ENCODE measurements at places on chromosomes 6 and 20.

- DNase-seq, result no peak
Observed at GRCh38 chr6:82720992-82721391, 344.6 kb downstream of the UBE3D start.

GRCh38 chr20:43159994-43160393, 29.7 kb downstream of the PTPRT start:
- DNase-seq, result no peak

GRCh38 chr6:101711518-101711917, 318.0 kb downstream of the GRIK2 start:
- no peak for DNase-seq

GRCh38 chr20:56121850-56122249, 116.5 kb upstream of the CBLN4 start:
- DNase-seq, result no peak

- no peak for DNase-seq
Observed at GRCh38 chr6:80331974-80332373, 225.5 kb downstream of the BCKDHB start.

DNA sequence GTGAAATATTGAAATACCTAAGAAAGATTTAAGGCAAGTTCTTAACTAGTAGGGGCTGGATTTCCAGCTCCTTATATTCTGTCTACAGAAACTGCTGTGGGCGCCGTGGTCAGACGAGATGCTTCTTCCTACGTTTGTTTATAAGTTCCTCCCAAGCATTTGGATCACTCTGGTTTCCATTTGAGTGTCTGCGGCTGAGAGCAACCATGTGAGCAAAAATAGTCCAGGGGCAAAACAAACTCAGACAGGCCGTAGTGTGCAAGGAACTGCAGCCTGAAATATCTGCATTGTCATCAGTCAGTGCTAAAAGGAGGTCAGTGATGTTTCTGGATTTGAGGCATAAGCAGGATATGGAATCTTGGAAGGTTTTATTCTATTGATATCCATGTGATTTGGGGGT, 485.9 kb upstream of the JAG1 start:
- no peak for DNase-seq

DNA sequence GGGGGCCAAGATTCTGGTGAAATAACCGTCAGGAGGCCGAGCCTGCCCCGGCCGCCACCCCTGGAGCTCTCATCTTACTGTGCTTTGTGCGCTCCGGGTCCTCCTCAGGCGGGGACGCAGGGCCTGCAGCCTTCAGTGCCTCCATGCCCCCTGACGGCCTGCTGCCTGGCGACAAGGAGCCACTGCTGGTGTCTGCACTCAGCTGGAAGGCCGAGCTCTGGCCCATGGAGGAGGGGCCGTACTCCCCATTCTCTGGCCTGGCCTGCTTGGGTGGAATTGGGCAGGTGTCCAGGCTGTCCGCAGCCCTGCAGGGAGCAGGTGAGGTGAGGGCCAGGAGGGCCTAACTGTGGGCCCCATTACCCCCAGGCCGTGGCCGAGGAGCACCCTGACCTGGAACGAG, 5.3 kb downstream of the ZNF512B start:
- DNase-seq, result no peak

GRCh38 chr6:82712826-82713225, 349.2 kb downstream of the TPBG start:
- peak; percentile 19 for DNase-seq

DNA sequence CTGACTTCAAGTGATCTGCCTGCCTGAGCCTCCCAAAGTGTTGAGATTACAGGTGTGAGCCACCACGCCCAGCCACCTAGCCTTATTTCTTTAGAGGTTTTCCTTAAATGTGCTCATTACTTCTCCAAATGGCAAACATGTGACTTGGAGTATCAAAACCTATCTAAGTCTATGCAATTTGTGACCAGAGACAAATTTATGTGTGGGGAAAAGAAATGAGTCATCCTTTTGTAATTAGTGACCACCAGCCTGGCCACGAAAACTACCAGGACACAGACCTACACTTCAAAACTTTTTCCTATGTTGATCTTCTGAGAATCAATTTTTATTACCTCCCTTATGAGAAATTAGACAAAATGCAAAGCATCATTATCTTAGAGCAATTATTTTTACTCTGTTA, 64.6 kb upstream of the OGFRL1 start:
- no peak for DNase-seq

DNA sequence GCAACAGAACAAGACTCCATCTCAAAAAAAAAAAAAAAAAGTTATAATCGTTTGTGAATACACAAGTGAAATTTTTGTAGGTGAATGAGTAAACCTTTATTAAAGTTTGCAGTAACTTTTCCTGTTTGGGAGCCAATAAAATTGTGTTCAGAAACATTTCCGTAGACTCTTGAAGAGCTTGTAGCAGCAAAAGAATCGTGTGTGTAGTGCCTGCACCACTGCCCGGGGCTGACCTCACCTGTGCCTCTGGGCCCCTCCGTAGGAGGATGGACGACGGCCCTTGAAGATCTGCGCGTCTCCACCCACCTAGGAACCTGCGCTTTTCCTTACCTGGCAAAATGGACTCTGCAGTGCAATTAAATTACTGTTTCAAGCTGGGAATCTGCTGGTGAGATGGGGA, 366.0 kb downstream of the THBS2 start:
- DNase-seq, result no peak

DNA sequence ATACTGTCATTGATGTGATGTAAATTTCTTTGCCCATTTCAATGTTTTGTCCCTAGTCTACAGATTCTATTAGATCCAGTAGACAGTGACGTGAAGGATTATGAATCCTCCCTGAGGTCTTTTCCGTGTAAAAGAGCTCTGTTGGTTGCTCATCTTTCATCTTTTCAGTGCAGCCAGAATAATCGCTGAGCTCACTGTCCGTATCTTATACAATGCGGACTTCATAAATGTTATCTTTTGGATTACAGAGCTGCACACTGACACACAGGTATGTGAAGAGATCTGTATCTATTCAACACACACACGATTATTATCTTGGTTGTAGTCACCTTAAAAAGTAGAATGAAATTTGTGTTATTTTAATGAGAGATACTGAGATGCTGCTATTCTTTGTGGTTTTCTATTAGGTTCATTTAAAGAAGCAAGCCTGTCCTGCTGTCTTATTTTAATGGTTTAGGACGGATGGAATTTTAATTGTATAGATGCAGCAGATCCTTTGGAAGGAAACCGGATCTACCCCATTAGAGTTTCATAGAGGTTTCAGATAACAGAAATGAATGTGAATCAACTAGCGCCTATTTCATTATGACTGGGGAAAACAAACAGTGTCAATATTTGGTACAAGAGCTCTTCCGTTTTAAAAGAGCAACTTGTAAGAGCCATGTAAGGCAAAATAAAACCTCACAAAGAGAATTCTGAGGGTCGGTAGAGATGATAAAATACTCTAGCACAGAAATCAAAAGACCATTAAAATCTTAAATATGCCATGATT, 79.4 kb downstream of the BMP6 start:
- DNase-seq, result no peak

DNA sequence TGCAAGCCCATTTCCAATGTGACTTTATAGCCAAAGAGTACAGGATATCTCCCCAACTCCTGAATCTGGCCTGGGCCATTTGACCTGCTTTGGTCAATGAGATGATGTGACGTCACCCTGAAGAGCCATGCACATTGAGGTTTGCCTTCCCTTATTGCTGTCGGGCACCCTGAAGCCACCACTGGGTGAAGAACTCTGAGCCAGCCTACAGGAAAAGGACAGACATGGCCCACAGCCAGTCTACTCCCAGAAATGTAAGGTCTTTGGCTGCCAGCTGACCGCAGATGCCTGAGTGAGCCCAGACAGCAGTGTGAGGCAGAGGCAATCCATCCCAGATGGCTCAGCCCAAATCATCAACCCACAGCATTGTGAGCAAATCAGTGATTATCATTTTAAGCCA, 3.7 kb upstream of the SYNDIG1 start:
- DNase-seq, result no peak

- no peak for DNase-seq
Observed at GRCh38 chr6:46651006-46651405, 1.6 kb downstream of the CYP39A1 start.

GRCh38 chr6:12654514-12654913, 62.1 kb upstream of the PHACTR1 start:
- DNase-seq, result no peak

- no peak for DNase-seq
Observed at GRCh38 chr6:24233813-24234442, 107.9 kb downstream of the NRSN1 start.

- peak; percentile 38 for DNase-seq
Observed at GRCh38 chr6:3748208-3749066, 3.1 kb downstream of the PXDC1 start.

DNA sequence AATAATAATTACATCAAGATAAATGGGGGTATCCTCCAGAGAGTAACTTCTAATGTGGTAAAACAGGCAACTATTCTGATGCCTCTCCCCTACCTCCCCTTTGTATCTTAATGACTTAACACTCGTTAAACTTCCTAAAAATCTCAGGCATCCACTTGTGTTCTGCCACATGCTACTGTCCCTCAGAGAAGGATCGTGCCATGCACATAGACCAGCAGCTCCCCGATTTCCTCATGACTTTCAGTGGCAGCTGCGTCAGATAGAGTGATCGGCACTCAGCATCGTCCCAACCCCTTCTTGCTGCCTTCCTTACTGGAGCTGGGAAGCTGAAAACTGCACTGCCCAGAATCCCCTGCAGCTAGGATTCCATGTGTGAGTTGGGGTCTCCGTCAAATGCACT, 32.1 kb downstream of the RIPOR2 start:
- no peak for DNase-seq

Measured in OCI-LY7 (cell line).